ENCODE measurements at places on chromosomes 6 and 20. TPM values are rescaled to one million over a fixed set of nuclear protein-coding genes. Genes with fewer than 3 reads are reported as not detected.

Gene CALHM5
- not detected for total RNA-seq

DNA sequence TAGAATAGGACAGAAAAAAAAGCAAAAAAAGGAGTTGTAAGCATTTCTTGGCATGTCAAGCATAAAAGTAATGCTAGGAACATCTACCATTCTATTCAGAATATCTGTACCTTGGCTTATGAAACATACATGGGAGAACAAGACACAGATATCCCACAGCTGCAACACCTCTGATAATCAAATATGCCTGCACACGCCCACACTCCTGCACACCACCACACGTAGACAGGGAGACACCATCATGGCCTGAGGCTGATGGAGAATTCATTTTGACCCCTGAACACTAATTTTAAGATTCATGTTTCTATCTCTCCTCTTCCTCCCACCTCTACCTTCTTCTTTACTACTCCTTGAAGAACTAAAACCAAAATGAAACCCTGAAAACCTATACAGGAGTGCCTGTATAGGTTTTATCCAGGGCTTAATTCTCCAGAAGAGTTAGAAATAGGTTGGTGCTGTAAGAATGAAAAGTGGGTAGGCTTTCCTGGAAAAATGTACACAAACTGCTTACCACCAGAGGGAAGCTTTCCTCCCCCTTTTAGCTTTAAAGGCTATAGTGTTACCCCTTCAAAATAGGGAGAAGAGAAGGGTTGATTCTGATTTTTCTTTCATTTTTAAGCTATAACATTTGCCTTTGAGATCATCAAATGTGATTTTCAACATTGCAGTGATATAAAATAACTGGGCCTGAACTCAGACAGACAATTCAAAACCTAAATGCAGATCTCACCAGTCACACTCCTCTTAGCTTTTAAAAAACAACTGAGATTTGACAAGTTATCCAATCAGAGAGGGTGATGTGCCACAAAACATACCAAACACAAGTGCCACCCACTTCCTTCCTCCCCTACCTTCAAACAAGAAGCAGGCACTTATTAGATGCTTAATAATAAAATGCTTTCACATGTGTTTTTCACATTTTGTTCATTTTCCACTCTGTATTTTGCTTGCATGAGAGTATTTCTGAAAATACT is 57.9 kb downstream of the ELOVL5 start:
- DNase-seq: peak; percentile 74

Gene SYNGAP1
- total RNA-seq: 94.1 TPM

DNA sequence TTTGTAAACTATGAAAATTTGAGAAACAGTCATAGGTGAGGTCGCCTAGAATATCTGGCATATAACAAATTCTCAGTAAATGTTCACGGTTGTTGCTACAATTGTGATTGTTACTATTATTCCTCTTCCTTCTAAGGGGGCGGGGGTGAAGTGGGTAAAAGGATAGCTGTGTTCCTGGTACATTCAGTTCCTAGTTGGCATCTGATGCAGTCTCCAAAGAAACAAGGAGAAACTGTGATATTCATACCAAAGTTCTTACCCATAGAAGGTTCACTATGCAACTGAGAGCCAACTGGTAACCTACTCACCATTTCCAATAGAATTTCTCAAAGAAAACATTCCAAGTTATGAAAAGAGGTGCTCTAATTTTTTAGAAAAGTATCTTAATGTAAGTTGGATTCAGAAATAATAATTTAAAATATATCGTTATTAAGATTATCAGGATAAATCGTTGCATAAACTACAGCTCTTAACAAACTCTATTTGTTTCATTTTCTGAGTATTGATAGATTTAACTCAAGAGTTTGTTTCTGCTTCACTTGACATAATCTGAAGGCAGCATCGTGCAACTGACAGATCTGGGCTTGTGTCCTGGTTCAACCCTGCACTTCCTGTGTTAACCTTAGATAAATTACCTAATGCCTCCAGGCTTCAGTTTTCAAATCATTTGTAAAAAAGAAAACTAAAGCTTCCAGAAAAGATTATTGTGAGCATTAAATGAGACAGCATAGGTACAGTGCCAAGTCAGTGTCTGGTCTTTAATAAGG is 13.3 kb upstream of the MAP7 start:
- no peak for DNase-seq

GRCh38 chr20:19964289-19965265 is 52.6 kb upstream of the NAA20 start:
- DNase-seq: no peak

Gene MDFI
- not detected for total RNA-seq

Gene ELOVL4
- total RNA-seq: 0.11 TPM

Gene PGC
- not detected for total RNA-seq

Gene PREP
- total RNA-seq: 47.3 TPM

DNA sequence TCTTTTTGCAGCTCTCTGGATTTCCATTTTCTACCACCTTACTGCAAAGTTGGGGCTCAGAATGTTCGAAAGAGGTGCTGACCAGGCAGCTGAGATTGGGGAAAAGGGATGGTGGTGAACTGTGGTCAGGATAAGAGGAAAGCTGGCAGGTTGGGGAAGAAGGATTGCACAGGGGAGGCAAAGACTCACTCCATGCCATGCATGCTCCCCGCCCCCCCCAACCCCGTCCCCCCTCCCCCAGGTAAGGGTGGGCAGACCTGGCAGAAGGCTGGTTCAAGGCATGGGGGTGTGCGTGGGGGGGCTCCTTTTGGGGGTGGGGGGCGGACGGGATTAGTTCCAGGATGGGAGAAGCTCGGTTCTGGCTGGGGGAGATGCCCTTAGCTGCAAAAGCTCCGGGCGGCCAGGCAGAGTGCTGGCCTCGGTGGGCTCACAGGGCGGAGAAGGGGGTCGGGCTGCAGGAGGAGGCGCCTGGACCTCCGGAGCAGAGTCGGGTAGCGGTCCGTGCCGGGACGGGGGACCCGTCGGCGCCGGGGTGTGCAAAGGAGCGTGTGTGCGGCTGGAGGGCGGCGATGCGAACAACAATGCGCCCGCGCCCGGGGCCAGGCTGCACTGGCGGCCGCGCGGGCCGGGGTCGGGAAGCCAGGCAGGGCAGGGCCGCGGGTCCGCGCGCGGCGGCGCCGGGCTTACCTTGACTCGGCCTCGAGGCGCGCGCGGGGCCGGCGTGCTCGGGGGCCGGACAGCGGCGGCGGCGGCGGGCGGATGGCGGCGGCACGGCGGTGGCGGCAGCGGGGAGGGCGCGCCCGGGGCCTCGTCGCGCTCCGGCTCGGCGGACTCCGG is 880 bp downstream of the ADNP start:
- no peak for DNase-seq

Gene HLA-DOA
- 4.0 TPM for total RNA-seq

Gene CPNE5
- total RNA-seq: not detected

Gene FILIP1
- not detected for total RNA-seq

Gene DDX43
- 0.32 TPM for total RNA-seq

Gene RUNX2
- total RNA-seq: 14.0 TPM

DNA sequence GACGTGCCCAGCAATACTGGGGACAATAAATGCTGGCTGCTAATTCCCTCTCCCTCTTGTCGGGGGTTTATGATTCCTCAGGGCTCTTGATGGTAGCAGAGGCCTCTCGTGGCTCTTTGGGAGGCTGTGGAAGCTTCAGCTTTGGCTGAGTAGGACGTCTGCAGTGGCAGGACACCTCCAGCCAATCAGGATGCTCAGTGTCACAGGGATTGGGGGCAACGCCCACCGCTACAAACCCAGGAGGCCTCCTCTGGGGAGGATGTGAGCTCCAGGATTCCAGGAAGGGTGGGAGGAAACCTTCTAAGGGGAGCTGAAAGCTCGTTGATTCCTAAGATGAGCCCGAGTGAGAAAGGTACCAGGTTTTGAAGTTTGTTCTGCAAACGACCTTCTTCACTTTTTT is 19.4 kb downstream of the RSPO4 start:
- no peak for DNase-seq

Gene LHFPL5
- not detected for total RNA-seq

DNA sequence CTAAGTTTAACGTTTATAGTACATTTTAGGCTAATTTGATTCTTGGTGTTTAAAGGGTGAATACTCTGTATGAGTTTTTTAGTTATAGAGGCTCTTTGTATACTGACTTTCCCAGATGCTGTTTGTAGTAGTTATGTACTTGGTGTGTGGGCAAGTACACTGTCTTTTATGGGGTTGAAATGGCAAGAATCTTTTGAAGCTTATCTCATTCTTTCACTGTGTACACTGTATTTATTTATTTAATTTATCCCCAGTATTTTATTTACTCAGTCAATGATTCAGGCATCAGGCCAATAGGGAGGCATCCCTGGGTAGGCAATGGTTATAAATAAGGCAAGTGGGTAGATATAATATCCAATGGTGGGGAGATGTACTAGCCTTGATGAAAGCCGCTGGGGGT is 277.0 kb upstream of the PTCHD4 start:
- DNase-seq: no peak

Gene SIRPA
- 1.7 TPM for total RNA-seq

DNA sequence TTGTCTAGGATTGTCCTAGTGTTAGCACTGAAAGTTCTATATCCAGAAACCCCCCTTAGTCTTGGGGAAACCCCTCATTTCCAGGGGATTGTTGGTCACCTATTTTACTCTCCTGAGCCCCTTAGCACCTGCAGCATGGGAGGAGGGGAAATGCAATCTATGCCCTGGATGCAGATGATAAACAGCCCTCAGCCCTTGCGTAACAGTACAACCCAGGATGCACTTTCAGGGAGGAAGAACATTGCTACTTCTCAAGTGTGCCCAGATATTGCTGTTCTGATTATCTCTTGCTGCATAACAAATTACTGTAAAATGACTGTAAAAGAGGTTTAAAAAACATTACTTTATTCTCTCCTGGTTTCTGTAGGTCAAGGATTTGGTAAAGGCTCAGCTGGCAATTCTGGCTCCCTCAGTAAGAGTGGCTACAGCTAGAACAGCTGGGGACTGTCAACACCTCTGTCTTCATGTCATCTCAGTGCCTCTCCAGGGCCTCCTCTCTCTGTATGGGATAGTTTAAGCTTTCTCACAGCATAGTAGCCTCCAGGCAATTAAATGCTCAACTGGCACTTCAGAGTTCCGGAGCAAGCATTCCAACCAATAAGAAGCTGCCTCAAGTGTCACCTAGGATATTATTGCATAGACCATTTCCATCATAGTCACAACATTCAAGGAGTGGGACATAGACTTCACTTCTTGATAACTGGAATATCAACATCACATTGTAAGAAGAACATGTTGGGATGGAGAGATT is 117.8 kb upstream of the FOXO3 start:
- no peak for DNase-seq

Gene TBXT
- total RNA-seq: not detected

Data from naive thymus-derived CD4-positive, alpha-beta T cell (primary cell).